ENCODE measurements at places on chromosomes 2 and 18.

DNA sequence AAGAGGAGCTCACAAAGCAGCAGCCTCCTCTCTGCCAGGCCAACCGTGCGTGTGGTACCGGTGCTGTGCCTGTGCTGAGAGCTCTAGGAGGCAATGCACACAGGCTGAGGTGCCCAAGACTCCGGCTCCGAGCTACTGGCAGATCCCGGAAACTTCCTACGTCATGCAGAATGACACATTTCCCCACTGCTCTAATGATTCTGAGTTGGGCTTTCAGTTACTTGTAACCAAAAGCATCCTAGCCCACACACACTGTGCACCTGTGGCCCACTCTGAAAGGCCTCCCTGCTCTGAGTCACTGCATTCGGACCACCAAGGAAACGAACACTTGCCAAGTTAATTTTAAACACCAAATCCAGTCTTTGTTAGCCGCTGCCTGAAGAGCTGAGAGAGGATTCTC is 9.3 kb upstream of the RNU4ATAC start:
- DNase-seq = peak; percentile 43

- DNase-seq = no peak
These were observed 265.6 kb downstream of the ANAPC1 start for GRCh38 chr2:111618226-111618977.

GRCh38 chr2:24209389-24210105 is 34.7 kb downstream of the FAM228A start:
- no peak for DNase-seq

GRCh38 chr2:54967269-54967668 is 83.0 kb downstream of the RTN4 start:
- DNase-seq = no peak

GRCh38 chr2:181841079-181841478 is 50.5 kb upstream of the ITPRID2 start:
- no peak for DNase-seq

- no peak for DNase-seq
These were observed 108.2 kb upstream of the CXCR4 start for GRCh38 chr2:136225950-136226835.

DNA sequence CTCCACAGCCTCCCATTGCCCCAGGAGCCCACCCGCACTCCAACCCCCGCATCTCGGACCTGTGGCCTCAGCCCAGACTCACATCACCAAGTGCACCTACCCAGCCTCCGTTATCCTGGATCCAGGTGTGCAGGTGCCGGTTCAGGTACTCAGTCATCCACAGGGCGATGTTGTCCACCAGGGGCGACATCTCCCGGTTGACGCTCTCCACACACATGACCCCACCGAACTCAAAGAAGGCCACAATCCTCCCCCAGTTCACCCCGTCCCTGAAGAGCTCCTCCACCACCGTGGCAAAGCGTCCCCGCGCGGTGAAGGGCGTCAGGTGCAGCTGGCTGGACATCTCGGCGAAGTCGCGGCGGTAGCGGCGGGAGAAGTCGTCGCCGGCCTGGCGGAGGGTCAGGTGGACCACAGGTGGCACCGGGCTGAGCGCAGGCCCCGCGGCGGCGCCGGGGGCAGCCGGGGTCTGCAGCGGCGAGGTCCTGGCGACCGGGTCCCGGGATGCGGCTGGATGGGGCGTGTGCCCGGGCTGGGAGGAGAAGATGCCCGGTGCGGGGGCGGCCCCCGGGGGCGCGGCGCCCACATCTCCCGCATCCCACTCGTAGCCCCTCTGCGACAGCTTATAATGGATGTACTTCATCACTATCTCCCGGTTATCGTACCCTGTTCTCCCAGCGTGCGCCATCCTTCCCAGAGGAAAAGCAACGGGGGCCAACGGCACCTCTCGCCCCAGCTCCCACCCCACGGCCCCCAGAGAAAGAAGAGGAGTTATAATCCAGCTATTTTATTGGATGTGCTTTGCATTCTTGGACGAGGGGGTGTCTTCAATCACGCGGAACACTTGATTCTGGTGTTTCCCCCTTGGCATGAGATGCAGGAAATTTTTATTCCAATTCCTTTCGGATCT is 1.3 kb downstream of the BCL2 start:
- no peak for DNase-seq

DNA sequence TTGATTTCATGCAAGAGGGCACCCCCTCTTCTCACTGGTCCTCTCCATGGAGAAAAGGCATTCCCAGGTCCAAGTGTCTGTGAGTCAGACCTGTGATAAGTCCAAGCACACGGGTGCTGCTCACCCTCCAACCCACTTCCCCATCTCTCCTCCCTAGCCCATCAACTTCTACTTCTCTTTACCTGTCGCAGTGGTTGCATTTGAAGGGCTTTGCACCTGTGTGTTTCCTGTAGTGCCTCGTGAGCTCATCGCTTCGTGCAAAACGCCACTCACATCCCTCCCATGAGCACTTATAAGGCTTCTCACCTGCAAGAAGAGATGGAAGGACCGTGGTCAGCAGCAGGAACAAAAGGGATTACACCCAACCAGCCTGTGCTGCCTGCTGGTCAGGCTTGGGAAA is 77.5 kb downstream of the KLF7 start:
- no peak for DNase-seq

GRCh38 chr2:113180131-113180946 is 6.6 kb downstream of the PSD4 start:
- DNase-seq = no peak

DNA sequence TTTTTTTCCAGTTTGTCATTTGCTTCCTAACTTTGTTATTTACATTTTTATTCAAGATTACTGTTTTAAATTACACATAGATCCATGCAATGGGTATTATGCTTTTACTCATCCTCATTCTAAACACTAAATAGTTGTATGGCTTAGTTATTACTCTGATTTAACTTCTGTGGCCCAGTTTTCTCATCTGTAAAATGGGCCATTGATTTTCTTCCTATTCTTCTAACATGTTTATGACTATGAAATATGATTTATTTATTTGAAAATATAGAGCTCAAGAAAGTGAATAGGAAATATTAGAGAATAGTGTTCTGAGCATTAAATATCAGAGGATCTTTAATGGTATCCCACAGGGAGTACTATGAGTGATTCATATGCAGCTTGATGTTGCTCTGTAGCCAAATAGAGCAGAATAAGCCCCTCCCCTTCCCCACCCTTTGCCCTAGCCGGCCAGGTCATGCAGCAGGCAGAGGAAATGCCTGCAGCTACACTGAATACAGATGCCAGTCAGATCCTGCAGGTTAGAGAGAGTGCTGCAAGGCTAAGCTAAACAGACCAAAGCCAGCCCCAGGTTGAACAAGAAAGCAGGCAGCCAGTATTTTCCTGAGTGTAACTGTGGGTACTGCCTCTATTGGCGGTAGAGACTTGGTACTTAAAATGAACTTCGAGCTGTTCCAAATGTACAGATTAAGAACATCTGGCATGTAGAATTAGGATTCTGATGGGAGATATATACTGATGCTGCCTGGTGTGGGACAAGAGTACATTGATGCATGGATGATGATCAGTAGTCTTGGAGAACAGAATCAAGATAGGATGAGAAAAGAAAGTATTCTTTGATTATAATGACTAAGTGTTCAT is 11.7 kb upstream of the ACYP2 start:
- DNase-seq = no peak

DNA sequence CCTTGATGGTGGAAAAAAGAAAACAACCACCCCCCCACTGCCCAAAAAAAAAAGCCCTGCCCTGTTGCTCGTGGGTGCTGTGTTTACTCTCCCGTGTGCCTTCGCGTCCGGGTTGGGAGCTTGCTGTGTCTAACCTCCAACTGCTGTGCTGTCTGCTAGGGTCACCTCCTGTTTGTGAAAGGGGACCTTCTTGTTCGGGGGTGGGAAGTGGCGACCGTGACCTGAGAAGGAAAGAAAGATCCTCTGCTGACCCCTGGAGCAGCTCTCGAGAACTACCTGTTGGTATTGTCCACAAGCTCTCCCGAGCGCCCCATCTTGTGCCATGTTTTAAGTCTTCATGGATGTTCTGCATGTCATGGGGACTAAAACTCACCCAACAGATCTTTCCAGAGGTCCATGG is 28.0 kb downstream of the MAL start:
- no peak for DNase-seq

DNA sequence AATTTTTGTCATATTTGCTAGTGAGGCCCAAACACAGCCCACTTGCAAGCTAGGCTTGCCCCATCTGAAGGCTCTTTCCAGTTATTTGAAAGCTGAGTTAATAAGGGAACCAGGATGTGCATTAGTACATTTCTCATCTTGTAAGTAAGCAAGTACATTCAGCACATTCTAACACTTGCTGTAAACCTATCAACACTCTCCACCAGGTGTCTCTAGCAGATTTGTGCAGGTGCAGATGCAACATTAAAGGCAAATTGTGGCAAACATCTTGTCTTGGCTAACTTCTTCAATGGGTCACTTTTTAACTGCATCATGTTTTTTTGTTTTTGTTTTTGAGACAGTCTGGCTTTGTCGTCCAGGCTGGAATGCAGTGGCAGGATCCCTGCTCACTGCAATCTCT is 25.3 kb upstream of the MFSD6 start:
- peak; percentile 44 for DNase-seq

DNA sequence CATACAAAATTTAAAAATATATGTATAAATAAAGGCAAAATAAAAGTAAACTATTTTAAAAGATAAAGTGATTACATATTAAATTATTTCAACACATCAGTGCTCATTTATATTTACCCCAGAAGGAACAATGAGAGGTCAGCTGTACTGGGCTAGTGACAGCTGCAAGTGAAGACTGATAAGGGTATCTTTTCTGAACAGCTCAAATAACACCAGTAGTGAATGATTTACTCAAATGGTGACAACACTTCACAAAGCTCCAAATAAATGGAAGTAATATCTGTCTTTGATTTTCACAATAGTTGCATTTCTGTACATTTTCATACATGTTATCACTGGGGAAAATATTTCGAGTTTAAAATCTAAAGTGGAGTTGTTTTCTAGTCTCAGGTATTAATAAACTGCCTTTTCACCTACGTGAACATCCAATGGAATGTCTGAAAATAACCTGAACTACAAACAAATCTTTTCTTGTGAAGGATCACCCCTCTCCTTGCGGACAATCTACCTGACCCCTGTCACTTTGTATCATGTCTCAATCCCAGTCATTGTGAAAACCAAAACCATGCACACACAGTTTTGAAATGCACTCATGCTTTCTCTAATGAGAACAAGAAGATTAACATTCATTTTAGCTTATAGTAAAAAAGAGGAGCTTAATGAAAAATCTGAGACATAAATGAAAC is 1928.8 kb upstream of the CELF4 start:
- DNase-seq = no peak

- DNase-seq = no peak
These were observed 124.7 kb downstream of the MREG start for GRCh38 chr2:215888680-215889079.

DNA sequence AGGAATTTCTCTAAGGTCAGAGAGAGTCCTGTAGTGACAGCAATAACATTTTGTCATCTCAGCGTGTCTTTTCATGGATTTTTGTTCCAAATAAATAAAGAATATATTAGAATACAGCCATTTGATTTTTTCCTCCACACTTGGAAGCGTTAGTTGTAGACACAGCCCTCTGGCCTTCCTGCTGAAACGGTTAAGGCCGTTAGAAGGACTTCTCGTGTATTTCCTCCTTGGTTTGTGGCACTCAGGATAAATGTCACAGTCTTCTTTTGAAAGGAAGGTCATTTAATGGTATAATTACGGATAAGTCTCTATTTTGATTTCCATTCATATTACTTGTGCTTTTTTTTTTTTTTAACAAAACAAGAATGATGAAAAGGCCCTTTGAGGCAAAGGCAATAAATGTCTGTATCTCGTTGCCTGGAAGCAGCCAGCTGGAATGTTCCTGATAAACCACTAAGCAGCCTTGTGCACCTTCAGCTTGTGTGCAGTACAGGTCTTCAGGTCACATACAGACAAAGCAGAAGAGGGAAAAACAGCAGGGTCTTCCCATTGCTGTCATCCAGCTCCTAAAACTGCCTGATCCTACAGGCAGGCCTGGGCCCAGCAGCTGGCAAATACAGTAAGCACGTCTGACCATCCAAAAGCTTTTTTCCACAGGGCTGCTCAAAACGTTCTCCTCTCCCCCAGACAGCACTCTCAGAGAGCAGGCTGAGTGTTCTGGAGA is 14.4 kb downstream of the EFR3B start:
- no peak for DNase-seq

- DNase-seq = no peak
These were observed 188.3 kb downstream of the ZNF516 start for GRCh38 chr18:76306685-76307292.

- DNase-seq = no peak
These were observed 77.8 kb upstream of the CCDC195 start for GRCh38 chr2:224793946-224794345.
